ENCODE measurements at places on chromosomes 1 and 21.

DNA sequence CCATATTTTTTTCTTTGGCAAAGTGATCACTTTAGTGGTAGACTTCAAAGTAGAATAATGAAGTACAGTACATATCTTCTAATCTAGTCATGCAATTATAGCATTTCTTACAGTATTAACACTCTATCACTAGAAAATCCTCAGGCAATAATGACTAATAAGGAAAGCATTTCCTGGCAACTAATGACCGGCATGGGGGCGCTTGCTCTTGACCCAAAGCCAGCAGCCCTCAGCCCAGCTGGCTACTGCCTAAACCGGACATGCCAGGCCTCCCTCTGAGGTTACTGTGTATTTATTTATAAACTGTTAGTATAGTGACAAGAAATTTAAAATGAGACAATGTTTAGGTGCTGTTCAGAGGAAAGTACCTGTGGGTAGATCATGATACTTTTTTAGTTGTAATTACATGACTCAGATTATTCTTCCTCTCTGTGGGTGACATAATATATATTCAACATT, 633.8 kb downstream of the PTPRC start:
- no peak for DNase-seq

DNA sequence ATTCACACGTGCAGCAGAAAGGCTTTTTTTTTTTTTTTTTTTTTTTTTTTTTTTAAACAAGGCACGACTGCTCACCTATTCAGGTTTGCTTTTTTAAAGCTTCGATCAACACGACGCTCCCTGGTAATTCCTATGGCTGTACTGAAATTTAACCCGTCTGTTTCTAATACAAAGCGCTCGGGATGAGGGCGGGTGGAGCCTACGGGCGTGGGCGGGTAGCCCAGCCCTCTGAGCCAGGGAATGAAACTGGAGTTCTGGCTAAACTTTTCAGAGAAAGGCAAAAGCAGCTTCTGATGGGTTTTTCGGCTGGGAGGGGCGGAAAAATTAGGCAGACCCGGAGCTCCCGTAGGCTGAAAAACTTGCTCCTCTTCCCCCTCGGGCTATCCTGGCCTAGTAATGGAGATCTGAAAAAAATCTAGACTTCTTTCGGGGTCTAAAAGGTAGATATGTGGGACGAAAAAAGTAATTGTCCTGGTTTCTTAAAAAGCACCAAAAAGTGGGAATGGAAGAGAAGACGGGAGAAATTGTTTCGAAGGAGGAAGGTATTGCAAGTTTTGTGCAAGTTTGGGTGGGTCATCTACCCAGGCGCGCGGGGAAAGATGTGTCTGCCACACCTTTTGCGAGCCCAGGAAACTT, 7.4 kb downstream of the NR5A2 start:
- peak; percentile 62 for DNase-seq

GRCh38 chr1:213201380-213202155, 150.5 kb downstream of the RPS6KC1 start:
- DNase-seq: no peak

- no peak for DNase-seq
Measured at GRCh38 chr21:34534522-34534921, 22.5 kb upstream of the KCNE1 start.

- DNase-seq: no peak
Measured at GRCh38 chr1:59595774-59596173, 219.0 kb upstream of the HOOK1 start.

GRCh38 chr21:33848249-33848953, 67.2 kb downstream of the ATP5PO start:
- peak; percentile 26 for DNase-seq

- no peak for DNase-seq
Measured at GRCh38 chr1:197706601-197707000, 68.7 kb downstream of the DENND1B start.

DNA sequence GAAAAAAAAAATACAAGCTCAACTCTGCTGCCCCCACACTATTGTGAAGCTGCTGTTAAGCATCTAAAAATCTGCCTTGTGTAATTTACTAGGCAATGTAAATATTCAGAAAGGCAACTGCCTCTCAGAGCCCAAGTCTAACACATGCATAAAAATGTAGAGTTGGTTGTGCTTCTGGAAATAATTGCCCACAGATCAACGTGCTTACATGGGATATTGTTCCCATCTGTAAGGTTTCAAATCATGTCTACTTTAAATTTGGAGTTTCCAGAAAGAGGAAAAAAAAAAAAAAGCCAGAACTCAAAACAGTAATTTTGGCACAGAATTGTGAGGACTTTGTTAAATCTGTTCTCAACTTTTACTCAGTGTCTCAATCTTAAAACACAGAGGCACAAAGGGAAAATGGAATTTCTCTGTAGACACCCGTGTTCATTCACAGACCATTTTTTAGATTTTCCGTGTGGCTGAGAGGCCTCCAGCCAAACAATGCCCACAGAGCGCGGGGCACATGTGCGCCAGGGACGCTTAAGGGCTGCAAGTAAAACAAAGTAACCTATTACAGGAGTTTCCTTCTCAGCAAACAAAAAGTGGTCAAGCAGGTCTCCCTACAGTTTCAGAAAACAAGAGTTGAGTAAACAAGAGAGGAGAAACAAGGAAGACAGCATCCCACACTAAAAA, 115.5 kb downstream of the RERE start:
- DNase-seq: peak; percentile 54

GRCh38 chr1:235511470-235512240, 7.4 kb upstream of the B3GALNT2 start:
- no peak for DNase-seq

DNA sequence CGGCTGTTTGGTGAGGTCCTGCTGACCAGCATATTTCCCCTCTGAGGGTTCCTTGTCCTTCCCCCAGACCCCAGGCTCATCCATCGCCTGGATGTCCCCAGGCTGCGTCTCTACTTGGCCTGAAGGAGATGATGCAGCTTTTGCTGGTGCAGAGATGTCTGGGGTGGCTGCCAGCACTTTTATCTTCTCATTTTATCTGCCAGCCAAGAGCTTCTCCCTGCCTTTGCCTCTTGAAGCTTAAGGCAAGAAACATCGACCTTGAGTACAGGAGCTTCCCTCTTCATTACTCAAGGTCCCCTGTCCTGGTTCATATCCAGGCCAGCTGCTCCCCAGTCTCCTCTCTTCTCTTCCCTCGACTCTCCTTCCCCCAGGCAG, 9.2 kb upstream of the H6PD start:
- no peak for DNase-seq

- DNase-seq: no peak
Measured at GRCh38 chr1:160131803-160132565, 16.4 kb downstream of the ATP1A2 start.

GRCh38 chr21:44405091-44405947, 50.0 kb upstream of the LRRC3 start:
- DNase-seq: no peak

DNA sequence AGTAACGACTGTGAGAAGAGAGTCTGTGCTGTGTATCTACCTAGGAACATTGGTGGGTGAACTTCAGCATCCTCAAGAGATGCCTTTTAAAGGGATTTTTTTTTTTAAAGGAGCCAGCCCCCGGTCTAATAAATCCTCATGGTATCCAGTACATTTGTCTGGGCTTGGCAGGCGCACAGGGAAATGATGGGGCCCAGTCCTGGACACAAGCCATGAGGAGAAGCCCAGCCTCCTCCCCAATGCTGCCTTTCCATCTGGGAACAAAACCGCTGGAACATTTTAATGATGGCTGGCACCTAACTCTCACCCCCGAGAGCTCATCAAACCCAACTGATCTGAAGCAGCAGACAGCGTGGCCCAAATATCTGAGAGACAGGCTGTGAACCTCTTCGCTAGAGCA, 64.2 kb downstream of the ACOT7 start:
- no peak for DNase-seq

GRCh38 chr1:173410133-173410793, 66.9 kb upstream of the PRDX6 start:
- no peak for DNase-seq

- DNase-seq: no peak
Measured at GRCh38 chr21:45748593-45748992, 105.1 kb downstream of the PCBP3 start.

GRCh38 chr21:38925923-38926322, 120.2 kb downstream of the ETS2 start:
- DNase-seq: peak; percentile 48

- no peak for DNase-seq
Measured at GRCh38 chr1:179230251-179230650, 774 bp upstream of the ABL2 start.

- no peak for DNase-seq
Measured at GRCh38 chr1:18583326-18583941, 47.2 kb upstream of the PAX7 start.

GRCh38 chr1:71948561-71948960, 333.8 kb downstream of the NEGR1 start:
- DNase-seq: no peak

DNA sequence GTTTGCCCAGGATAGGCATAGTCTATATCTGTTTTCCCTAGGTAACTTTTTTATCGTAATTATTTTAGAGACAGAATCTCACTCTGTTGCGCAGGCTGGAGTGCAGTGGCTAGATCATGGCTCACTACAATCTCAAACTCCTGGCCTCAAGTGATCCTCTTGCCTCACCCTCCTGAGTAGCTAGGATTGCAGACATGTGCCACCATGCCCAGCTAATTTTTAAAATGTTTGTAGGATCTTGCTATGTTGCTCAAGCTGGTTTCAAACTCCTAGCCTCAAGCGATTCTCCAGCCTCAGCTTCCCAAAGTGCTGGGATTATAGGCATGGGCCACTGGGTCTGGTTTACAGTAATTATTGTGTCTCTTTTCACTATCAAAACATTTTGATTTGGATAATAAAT, 58.6 kb upstream of the SOX13 start:
- no peak for DNase-seq

GRCh38 chr1:161088587-161089110, 709 bp downstream of the NECTIN4 start:
- no peak for DNase-seq
